ENCODE measurements at places on chromosomes 3 and 15.

DNA sequence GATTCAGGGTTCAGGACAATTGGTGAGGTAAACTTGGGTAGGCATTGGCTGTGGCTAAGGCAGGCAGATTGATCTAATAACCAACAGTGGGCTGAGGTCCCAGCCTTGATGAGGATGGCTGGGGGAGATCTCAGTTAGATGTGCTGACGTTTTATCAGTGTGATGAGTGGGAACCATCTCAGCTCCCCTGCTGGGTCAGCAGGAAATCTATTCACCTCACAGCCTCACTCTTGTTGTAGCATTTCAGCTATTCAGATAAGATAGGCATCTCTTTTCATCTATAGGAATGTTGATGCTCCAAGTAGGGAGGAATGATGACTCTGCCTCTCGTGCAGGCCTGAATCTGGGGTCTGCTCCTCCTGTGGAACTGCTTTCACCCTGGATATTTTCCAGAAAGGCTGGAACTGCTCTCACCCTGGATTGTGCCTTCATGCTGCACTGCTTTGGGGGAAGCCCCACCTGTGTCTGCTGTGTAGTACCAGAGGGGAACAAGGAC lies 973.7 kb downstream of the NSUN3 start:
- no peak for DNase-seq

DNA sequence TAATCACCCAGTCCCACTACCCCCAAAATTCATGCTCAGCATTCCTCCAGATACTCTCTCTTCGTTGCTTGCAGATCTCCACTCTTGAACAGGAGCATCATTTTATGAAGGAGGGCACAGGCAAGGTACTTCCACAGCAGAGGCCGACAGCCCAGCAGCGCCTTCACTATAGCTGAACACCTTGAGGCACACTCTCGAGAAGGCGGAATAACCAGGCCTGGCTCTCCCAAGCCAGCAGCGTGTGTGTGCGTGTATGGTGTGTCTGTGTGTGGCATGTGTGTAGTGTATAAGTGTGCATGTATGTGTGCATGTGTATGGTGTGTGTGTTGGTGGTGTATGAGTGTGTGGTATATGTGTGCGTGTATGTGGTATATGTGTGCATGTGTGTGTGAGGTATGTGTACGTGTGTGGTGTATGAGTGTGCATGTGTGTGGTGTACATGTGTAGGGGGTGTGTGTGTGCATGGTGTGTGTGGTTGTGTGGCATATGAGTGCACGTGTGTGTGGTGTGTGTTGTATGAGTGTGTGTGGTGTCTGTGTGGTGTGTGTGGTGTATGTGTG lies 161.8 kb downstream of the XXYLT1 start:
- no peak for DNase-seq

- no peak for DNase-seq
Observed at GRCh38 chr3:11832981-11833905, 13.4 kb downstream of the TAMM41 start.

- DNase-seq: no peak
Observed at GRCh38 chr3:152327203-152327602, 58.5 kb downstream of the MBNL1 start.

GRCh38 chr15:89139613-89140499 lies 51.6 kb downstream of the ABHD2 start:
- no peak for DNase-seq

DNA sequence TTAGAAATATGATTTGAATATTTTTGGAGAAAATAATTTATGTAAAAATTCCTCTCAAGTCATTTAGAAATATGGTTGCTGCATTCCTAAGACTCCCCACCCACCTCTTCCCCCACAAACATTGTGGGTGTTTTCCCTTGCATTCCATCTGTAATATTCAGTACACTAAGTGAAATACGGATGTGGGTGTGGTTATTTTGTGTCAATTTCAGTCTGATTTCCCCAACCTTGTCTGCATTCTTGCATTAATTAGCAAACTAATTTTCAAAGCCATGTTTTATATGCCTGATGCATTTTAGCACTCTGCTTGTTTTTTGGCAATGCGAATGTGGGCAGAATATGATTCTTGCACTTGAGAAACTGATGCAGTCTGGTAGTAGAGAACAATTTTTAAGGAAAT lies 408.3 kb upstream of the RGMA start:
- peak; percentile 60 for DNase-seq

- DNase-seq: no peak
Observed at GRCh38 chr3:170506556-170506955, 79.3 kb downstream of the SLC7A14 start.

DNA sequence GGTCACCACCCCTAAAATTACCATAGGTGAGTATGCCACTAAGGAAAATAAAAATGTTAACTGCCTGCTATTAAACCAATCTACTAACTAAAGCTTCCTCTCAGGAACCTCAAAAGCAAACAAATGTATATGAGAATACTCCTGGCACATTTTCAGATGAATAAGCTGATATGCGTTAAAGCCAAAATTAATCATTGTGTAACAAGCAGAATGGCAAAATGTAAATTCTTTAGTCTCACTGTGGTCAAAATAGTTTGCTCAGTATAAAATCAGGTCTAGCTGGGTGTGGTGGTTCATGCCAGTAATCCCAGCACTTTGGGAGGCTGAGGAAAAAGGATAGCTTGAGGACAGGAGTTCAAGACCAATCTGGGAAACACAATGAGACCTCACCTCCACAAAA lies 53.6 kb downstream of the SUMF1 start:
- peak; percentile 20 for DNase-seq

- no peak for DNase-seq
Observed at GRCh38 chr3:19202303-19202702, 54.0 kb downstream of the KCNH8 start.

DNA sequence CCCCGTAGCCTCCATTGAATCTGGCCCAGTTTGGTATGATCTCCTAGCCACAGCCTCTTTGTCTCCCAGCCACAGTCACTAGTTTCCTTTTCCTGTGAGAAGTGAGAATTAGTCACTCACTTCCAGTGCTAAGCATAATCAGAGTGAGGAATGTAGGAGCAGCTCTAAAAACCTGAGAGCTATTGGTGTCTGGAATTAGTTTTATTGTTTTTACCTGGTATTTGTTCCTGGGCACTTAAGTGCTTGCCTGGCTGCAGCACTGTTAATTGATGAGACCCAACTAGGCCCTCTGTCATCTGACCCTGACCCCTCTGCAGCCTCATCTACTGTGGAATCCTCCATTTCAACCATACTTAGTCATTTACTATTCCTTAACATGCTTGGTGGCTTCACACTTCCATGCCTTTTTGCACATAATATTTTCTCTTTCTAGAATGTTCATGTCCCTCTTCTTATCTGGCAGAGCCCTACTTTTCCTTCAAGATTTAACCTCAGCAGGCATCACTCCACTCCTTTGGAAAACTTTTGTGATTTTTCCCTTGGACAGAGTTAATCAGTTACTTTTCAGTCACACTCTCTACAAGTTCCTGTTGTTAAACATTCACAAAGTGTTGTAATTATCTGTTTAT lies 48.8 kb downstream of the PDE8A start:
- peak; percentile 45 for DNase-seq

- no peak for DNase-seq
Observed at GRCh38 chr15:101811902-101812301, at the start of gene OR4F15. TSS of gene OR4F15 (plus strand) at chr15:101812202. CDS start at chr15:101818187, 5,985 bp downstream.

GRCh38 chr3:56197991-56198390 lies 270.3 kb downstream of the ERC2 start:
- peak; percentile 6 for DNase-seq

DNA sequence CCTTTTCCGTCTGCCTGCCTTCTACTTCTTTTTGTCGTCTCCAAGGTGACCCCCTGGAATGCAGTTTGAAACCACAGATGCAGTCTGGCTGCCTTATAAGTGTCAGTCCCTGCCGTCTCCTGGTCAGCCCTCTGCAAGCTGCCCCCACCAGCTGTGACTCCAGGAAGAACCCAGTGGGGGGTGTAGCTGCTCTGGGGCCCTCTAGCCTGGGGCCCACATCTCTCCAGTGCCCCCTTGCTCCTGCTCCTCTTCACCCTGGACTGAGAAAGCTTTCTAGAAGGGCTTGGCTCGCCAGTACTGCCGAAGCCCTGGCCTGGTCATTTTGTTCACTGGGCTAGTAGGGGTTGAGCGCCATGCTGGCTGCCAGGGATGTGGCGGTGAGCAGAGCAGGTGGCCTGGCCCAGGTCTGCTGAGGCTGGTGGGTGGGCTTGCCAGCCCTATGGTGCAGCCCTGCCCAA lies 21.3 kb downstream of the SYNM start:
- DNase-seq: no peak

DNA sequence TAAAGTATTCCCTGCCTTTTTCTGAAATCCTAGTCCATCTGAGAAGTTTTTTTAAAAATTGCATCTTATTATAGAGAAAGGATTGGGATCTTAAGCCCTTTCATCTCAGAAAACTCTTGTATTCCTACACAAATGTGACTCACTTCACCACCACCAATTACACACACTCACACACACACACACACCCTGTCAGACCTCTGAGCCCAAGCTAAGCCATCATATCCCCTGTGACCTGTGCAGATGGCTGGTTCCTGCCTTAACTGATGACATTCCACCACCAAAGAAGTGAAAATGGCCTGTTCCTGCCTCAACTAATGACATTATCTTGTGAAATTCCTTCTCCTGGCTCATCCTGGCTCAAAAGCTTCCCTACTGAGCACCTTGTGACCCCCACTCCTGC lies 1181.9 kb downstream of the ROBO2 start:
- peak; percentile 45 for DNase-seq

DNA sequence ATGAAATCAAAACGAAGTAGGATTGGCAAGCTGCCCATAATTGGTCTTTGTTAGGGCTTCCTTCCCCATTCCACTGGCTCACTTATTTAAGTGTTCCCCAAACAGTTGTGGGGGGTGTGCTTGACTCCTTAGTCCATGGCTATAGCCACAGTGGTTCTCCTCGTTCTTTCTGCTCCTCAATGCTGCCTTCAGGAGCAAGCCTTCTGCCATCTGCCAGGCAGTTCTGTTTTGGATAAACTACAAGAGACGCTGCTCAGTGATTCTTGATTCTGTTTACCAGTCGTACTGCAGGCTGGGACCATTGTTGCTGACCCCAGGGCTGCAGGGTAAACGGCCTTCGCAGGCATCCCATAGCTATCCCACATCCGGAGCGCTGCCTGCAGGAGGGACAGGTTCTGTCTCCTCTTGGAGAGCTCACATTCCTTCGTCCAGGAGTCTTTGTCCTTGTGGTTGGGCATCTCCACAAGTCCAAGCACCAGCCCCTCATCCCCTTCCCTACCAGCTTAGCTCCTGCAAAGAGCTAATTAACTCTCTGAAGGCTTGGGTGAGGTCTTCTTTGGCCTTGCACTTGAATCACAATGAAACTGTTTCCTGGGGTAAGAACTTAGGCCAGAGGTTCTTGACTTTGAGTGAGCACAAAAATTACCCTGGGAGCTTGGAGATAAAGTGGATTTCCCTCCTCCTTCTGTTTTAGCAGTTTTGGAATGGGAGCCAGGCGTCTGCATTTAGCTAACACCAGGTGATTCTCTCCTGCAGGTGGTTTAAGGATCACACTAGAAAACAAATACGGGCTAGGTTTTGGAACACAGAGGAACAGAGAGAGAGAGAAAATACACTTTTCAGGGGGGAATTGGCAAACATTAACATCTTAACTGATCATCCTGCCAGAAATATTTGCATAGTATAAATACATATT lies 114.9 kb downstream of the SV2B start:
- no peak for DNase-seq

- no peak for DNase-seq
Observed at GRCh38 chr3:193530231-193531165, 24.2 kb downstream of the ATP13A4 start.

DNA sequence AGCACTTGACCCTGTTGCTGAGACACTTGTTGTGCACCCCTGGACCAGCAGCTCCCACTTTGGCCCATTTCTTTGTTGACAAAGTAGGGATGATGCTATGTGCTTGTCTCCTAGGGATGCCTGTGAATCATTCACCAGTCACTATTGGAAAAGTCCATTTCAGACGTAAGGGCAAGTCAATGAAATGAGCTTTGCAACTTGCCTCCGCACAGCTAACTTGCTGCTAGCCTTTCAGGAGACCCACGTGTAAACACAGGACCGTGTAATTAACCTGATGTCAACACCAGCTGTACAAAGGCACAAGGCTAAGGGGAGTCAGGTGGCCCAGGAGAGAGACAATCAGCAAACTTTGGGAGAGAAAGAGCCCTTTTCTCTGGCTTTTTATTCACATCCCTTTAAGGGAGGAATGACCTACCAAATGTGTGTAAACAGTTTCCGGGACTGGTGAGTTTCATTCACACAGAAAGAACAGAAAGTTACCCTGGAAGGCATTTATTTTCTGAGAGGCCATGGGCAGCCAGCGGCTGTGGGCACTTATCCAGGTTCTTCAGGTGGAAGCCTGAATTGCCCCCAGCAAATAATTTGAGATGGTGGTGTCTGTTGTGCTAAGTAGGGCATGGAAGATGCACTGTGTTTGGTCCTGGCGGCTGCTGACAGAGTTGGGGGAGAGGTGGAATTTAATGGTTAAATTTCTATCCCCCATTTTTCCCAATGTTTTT lies 54.0 kb downstream of the TIPARP start:
- DNase-seq: peak; percentile 83

GRCh38 chr3:197317250-197317963 lies 19.0 kb upstream of the DLG1 start:
- peak; percentile 75 for DNase-seq

DNA sequence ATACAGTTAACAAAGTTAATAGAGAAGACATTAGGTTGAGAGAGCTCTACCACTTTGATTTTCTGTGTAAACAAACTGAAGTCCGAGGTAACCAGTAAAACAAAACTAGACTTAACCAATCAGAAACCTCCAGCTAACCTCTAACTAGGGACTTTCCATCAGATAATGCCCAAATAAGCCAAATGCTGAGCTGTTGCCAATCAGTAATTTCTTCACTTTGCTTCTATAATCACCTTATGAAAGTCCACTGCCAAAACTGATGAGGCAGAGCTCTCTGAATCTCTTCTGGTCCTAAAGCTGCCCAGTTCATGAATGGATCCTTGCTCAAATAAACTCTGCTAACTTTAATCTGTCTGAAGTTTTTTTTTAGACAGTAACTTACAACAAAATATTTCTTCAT lies 448.0 kb upstream of the NECTIN3 start:
- no peak for DNase-seq
